ENCODE measurements at places on chromosomes 11 and 22. TPM values are rescaled to one million over a fixed set of nuclear protein-coding genes. Genes with fewer than 3 reads are reported as not detected.

GRCh38 chr11:122743949-122744348 lies 88.4 kb downstream of the UBASH3B start:
- DNase-seq = no peak

GRCh38 chr11:69293819-69294505 lies at the start of gene MYEOV:
MYEOV (plus strand) TSS chr11:69294155; CDS start chr11:69295355, 1,200 bp downstream.
- DNase-seq = no peak

DNA sequence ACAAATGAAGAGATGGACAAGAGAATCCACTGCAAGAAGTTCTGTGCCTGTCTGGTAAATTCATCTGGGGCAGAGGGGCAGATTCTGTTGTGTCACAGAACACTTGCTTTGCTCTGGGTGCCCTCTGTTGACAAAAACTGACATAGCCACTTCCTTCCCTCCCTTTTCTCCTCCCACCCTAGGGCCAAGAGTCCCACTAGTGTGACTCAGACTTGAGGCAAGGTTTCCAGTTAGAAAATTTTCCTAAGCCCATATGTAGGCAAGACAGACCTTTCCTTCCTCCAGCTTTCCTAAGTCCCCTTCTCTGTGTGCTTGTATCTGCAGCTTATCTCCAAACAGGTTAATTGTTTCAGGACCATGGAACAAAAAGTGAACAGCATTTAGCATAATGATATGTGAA lies 106.8 kb downstream of the RBFOX2 start:
- DNase-seq = peak; percentile 30

DNA sequence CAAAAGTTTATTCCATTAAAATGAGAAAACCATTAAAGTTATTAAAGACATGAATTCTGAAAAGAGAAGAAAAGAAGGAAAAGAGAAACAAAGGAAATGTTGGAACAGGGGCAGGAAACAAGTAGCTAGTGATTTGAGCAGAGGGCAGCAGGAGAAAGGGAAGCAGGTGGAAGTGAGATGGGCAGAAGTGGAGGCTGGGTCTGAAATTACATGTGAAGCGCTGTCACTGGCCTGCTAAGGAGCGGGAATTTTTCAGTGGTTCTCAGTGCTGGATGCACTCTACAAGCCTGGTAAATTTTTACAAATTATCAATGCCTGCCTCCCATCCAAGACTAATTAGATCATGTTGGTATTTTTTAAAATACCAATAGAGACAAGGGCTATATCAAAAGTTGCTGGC lies 48.4 kb downstream of the NOX4 start:
- no peak for DNase-seq

FGF3 gene
- not detected for total RNA-seq

OR52N4 gene
- not detected for total RNA-seq
